ENCODE measurements at places on chromosomes 2 and 18. TPM values are rescaled to one million over a fixed set of nuclear protein-coding genes. Genes with fewer than 3 reads are reported as not detected.

- no peak for DNase-seq
Measured at GRCh38 chr18:79339094-79339908, 56.4 kb upstream of the NFATC1 start.

GRCh38 chr2:555164-555922 is 121.9 kb downstream of the TMEM18 start:
- peak; percentile 80 for DNase-seq

GRCh38 chr2:221555494-221555846 is 16.6 kb downstream of the EPHA4 start:
- DNase-seq = no peak

- no peak for DNase-seq
Measured at GRCh38 chr2:210421916-210422315, 54.6 kb downstream of the LANCL1 start.

DNA sequence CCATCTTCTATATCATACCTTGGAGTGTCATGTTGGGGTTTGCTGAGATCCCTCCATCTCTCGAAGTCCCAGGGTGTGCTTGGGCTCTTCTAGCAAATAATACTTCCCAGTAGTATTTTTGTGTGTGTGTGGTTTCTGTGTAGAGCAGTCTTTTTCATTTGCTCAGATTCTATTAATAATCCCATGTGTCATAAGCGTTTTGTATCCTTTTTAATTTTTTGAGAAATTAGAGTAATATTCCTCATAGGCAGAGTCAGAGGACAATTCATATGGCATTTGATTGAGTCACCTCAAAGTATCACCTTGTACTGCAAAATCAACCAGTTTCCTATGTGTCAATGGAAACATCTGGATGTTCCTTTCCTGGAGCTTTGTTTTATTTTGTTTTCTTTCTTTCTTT is 37.4 kb upstream of the PPP1R1C start:
- DNase-seq = no peak

GRCh38 chr2:45343251-45344017 is 267.6 kb downstream of the SRBD1 start:
- peak; percentile 90 for DNase-seq

Gene AGXT
- not detected for total RNA-seq

DNA sequence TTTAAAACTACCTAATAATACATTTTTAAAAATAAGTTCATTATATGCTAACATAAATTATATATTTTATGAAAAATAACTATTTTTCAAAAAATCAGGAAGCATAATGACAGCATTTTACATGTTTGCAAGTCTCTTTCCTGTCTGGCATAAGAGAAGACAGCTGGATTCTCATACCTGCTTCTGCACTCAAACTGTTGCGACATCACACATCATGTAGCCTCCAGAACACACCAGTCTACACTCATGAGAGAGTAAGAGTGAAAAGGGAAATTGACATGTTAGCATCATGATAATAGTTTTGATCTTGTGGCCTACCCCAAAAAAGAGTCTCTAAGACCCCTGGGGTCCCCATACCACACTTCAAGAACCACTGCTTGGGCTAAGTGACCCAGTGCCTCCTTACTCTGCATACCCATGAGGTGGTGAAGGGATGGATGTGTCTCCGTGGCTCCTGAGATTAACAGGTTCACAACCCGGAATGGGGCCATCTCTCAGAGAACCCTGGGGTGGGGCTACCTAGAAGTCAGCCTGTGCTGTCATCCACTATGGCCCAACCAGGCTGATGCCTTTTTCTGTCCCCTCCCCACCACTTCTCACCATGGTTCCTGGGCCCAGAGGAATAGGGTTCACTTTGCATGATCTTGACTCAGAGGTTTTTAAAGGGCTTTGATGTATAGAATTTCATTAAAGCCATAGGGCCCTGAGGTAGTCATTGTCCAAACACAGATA is 102.6 kb upstream of the DAPL1 start:
- DNase-seq = peak; percentile 85

Gene WDPCP
- total RNA-seq = 7.8 TPM

GRCh38 chr2:55550368-55551102 is 31.0 kb downstream of the CFAP36 start:
- DNase-seq = no peak

Measured in esophagus muscularis mucosa (tissue), 4 donors.